Stimulated activated CD8-positive, alpha-beta memory T cell treated with anti-CD3 and anti-CD28 coated beads, Interleukin-7, amount 100 ng/mL, for 1 hour (primary cell): ENCODE measurements at places on chromosomes 3 and 15.

GRCh38 chr3:149566292-149566975 lies 91.4 kb downstream of the WWTR1 start:
- DNase-seq: no peak

GRCh38 chr15:73329501-73330200 lies 39.1 kb downstream of the HCN4 start:
- DNase-seq: no peak

GRCh38 chr3:126132751-126133511 lies 47.5 kb downstream of the ALDH1L1 start:
- no peak for DNase-seq

GRCh38 chr3:41115069-41115468 lies 84.2 kb upstream of the CTNNB1 start:
- no peak for DNase-seq

GRCh38 chr3:194976049-194976451 lies 290.4 kb downstream of the FAM43A start:
- DNase-seq: no peak

GRCh38 chr3:66397745-66398144 lies 103.1 kb downstream of the LRIG1 start:
- DNase-seq: no peak

DNA sequence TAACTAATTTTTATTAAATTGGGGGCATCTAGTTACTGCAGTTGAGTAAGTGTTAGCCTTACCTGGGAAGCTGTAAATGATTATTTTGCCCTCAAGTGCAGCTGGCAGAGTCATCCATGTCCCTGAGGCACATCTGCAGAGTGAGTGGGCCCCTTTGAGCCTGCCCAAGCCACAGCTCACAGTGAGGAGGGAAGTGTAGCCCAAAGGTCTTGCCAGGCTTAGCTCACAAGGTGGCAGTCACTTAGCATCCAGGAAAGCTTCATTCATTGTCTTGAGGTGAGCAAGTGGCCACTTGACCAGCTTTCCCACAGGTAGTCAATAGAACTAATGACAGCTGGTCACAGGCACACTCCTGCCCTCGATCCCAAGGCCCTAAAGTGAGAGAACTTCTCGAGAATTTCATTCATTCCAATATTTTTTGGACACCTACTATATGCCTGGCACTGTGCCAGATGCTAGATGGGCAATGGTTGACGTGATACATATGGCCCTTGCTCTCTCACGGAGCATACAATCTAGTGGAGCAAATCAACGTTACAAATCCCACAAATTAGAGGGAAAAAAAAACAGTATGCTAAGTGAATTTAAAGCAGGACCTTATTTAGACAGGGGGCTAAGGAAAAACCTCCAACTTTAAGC lies 163.3 kb upstream of the IL12A start:
- no peak for DNase-seq

GRCh38 chr3:75906555-75907112 lies 121.3 kb upstream of the ZNF717 start:
- no peak for DNase-seq

DNA sequence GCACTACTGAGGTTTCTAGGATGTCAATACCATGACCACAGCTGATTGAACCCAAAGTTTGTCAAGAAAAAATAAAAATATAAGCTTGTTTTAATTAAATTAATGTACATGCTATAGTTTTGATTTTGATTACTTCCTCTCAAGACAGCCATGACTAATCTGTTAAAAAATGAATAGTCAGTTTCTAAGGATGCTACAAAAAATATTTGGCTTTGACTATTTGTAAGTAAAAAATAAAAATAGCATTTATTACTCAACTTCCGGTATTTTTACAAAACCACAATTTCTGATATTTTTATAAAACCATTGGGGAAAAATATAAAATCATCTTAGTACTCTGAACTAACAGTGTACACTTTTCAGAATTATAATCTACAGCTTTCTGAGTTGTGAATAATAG lies 12.1 kb upstream of the TEX9 start:
- DNase-seq: no peak

DNA sequence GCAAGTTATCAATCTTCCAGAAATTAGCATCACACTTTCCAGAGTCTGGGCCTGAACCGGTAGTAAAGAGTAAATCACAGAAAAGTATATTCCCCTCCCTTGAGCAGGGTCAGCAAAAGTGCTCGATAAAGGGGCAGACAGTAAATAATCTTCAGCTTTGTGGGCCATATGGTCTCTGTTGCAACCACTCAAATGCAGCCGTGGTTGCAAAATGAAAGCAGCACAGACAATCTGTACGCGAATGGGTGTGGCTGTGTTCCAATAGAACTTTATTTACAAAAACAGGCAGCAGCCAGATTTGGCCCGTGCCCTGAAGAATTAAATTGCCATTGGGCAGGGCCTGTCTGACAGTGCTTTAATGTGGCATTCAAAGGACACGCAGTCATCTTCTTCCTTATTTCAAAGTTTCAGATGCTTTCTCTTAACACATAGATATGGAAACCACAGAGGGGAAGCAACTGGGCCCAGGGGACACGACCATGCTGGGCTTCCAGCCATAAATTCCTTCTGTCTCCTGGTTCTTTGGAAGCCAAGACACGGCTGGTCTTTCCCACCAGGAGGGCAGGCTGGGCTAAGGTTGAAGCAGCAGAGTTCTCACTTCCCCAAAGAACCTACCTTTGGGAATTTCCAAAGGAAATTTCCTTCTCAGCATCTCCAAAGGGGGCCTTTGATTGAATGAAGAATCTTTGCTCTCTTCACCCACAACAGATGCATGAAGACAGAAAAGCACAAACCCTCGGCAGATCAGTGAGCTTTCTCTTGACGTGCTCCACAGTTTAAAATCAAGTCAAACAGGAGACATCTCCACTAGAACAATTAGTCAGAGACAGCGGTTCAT lies 489.8 kb upstream of the PROK2 start:
- DNase-seq: no peak

- no peak for DNase-seq
Observed at GRCh38 chr3:30567139-30567753, 39.2 kb upstream of the TGFBR2 start.

DNA sequence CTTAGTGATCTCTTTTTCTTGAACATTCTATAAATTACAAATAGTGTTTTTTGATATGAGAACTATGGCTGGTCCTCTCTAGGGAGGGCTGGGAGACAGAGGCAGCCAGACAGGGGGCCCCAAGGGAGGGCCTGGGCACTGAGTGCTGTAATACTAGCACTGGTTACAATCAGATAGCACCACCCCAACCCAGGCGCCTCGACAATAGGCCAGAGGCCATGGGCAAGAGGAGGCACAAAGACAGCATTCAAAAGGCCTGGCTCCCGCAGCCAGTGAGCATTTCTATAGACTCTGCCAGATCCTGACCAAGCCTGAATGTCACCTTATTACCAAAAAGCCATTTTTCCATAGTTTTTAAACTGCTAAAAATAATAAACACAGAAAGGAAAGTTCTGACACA lies 158.5 kb downstream of the THRB start:
- no peak for DNase-seq

DNA sequence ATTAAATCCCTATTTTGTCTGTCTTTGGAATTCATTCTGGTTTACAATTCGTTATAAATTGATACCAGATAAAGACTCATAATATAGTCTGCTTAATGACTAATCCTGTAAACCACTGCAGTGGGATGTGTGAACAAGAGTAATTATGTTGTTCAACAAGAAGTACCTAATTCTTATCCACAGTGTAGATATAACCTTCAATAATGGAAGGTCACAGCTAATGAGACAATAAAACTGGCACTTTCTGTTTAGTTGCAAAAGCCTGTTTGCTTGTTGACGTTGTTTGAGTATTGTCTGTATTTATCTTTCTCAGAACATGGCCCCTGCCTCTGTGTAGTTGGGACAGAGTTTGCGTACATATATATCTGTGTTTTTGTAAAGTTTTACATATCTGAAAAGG lies 26.7 kb downstream of the PIAS1 start:
- no peak for DNase-seq

DNA sequence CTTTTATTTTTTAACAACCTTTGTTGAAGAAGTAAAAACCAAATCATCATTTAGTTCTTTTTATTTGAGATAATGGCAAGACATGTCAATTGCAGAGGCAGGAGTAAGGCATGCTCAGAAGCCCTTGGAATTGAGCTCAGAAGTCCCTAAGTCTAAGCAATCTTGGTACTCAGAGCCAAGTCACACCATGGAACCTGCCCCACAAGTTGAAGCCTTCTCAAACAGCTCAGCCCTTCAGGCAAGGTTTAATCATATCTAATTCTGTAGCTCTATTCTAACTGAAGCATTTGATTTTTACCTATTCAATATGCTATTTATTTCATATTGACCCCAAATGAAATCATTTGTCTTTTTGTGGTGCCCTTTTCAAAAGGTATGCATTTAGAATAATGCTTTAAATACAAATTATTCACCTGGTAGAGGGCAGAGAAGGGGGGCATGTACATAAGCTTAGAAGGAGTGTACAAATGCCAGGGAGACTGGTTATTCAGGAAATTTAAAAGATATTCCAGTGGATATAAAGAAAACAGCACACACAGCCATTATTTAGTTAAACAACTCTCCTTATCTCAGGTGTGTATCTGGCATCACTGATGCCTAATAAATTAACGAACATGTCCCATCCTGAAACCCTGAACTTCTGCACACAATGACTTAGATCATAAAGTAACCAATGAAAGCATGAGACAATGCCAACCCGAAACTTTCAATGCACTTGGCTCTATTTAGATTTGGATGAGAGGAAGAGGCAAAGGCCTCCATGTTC lies 26.2 kb upstream of the TOP2B start:
- DNase-seq: no peak

GRCh38 chr3:34634939-34635338 lies 836.5 kb downstream of the PDCD6IP start:
- no peak for DNase-seq

- no peak for DNase-seq
Observed at GRCh38 chr15:49923671-49924070, 195.4 kb downstream of the ATP8B4 start.

DNA sequence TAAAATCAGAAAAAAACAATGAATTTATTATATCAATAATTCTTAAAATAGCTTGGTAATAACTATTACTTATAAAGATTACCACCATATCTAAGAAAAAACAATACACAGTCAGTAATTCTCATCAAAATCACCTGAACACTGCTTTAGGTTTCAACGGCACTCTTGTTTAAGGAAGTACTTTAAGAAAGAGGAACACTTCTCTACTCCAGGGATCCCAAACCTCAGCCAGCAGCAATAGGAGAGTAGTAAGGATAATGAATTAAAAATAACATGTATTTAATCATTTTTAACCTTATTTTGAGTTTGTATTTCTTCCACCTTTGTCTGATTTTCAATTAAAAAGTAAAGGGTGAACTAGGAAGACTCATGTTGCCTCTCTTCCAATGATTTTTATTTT lies 494.0 kb upstream of the NR2F2 start:
- no peak for DNase-seq

DNA sequence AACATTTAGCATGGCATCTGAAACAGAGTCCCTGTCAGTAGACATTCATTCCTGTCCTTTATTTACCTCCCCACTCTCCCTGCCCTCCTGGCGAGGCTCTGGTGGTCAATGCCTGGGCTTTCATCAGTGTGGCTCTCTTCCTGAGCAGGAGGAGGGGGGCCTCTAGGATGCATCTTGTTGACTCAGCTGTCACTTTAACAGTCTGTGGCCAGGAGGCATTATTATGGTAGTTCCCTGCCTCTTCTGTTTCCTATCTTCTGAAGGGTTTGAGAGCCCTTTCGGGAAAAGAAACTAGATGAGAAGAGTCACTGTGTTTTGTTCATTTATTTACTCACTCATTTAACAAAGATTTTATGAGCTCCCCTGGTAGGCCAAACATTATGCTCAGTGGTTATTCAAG lies 2.4 kb upstream of the PPP1R14D start:
- DNase-seq: no peak

DNA sequence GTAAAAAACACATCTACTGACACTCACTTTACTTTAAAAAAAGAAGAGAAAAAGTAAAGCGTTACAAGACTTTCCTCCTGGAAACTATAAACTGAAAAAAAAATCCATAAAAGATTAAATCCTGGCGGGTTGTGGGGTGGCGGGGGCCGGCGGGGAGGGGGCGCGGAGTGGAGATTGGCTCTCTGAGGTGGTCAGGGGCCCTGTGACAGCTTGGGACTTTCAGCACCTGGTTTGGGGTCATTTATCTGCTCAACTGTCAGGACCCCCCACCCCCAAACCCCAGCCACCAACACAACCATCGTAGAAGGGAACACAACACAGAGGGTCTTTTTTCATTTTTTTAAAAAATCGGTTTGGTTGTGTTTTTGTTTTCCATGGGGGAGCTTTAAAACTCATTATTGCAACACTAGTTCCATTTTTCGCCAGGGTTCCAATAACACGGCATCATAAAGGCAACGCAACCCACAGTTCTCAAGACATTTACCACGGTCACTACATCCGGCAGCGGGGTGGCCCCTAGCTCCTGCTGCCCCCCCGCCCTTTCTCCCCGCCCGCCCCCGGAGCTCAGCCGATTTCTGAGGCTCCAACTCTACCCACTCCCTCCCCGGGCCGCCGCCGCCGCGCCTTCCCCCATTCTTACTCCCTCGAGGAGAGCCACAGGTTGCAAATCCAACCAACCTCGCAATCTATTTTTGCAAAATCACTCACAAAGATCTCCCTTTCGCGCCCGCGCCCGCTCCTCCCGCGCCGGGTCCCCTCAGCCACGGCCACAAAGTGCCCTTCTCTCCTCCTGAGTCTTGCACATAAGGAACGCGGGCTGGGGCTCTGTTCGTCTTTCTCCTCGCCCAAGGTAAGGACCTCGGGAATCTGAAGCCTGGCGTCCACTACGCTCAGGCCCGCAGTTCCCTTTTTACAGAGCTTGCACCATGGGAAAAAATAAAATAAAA lies 1.8 kb downstream of the BCL6 start:
- no peak for DNase-seq

- DNase-seq: no peak
Observed at GRCh38 chr3:14223595-14223994, 45.0 kb downstream of the LSM3 start.

DNA sequence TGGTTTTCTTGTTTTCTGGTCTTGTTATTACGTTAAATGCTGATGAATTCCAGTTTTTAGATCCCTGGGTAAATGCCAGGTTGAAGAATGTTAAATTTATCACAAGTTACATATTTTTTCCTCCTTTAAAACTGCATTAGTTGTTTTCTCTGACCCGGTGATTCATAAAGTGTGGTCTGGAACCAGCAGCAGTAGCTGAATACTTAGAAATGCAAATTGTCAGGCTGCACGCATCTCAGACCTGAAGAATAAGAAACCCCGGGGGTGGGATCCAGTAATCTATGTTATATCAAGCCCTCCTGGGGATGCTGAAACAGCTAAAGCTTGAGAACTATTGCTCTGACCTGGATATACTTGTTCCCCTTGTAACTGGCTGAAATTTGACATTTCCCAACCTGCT lies 69.1 kb downstream of the PEX5L start:
- no peak for DNase-seq

GRCh38 chr3:102036017-102036416 lies 186.7 kb downstream of the NFKBIZ start:
- DNase-seq: no peak

GRCh38 chr3:12954891-12955650 lies 113.7 kb upstream of the RPL32 start:
- DNase-seq: no peak

GRCh38 chr3:58798312-58798711 lies 131.7 kb upstream of the FAM3D start:
- DNase-seq: no peak

- no peak for DNase-seq
Observed at GRCh38 chr3:58107597-58107996, 99.4 kb downstream of the FLNB start.
